ENCODE measurements at places on chromosomes 4 and X.

GRCh38 chr4:3082925-3083515 lies 8.5 kb downstream of the HTT start:
- no peak for DNase-seq

DNA sequence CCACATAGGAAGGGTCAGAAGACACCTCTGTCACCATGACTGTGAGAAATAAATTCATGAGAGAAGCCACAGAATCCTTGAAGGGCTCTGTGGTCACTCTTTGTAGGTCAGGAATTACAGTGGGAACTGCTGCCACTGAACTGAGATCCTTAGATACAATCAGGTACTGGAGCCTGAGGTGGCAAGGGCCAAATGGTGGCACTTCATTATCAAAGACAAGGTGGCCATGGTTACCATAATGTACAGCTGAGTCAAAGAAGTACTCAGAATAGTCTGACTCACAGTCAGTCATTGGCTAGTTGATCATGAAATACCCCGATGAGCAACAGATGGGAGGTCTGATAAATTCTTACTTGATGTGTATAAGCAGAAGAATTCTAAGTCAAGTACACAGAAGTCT lies 131.9 kb downstream of the RTL3 start:
- DNase-seq: peak; percentile 7

DNA sequence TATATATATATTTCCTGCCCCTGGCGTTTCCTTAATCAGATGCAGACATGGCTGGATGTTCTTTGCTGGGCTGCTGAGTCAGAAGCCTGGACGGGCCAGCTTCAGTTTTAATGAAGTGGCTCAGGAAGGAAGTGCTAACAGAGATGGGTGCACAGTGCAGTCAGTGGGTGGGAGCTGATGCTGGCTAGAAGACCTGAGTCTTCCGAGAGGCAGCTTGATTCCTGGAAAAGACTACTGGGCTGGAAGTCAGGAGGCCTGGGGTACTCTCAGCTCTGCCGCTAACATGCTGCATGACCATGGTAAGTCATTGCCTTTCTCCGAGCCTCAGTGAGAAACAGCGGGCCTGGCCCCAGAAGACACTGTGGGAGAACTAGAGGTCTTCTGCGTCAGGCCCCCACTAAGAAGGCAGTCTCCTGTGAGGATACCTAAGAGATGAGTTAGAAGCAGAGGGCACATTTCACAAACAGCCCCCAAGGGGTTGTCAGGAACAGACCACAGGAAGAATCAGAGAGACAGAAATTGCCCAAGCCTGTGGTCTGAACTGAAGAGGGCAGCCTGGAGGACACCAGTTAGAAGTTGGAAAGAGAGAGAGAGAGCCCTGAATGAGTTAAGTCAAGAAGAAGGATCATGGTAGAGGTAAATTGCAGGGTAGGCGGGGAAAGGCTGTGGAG lies 8.3 kb upstream of the CD40LG start:
- DNase-seq: peak; percentile 16

GRCh38 chrX:1395646-1396216 lies 3.8 kb upstream of the SLC25A6 start:
- DNase-seq: no peak

DNA sequence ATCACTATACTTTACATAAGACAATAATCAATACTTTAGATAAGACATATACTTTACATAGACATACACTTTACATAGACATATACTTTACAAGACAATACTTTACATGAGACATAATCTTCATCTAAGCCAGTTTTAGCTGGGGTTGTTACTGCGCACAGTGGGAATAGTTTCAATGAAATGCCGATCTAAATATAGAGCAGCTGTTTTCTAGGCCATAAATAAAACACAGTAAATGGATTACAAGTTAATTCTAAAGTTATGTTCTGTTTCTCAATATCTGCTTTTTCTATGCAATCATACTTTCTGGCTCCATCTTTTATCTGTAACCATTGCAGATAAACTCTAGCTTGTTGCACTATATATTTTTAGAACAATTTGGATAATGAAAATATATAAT lies 1470.6 kb upstream of the PABPC4L start:
- no peak for DNase-seq

GRCh38 chr4:164871673-164872072 lies 5.3 kb upstream of the APELA start:
- no peak for DNase-seq

DNA sequence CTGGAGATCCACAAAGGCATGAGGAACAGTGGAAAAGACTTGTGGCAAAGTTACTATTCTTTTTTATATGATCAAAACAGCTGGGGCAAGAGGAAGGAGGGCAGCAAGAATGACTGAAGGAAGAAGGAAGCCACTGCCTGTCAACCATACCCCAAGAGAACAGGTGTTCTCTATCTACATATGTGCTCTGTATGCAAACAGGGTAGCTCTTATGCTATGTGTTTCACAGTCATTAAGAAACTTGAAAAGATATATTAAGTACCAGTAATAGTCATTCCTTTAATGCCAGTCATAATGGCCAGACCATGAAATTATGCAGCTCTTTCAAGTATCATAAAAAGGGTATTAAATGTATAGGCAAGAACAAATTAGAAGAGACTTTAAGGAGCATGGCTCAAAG lies 363.9 kb downstream of the KLHL13 start:
- DNase-seq: no peak

GRCh38 chrX:38045538-38046096 lies 39.3 kb downstream of the SYTL5 start:
- DNase-seq: no peak

DNA sequence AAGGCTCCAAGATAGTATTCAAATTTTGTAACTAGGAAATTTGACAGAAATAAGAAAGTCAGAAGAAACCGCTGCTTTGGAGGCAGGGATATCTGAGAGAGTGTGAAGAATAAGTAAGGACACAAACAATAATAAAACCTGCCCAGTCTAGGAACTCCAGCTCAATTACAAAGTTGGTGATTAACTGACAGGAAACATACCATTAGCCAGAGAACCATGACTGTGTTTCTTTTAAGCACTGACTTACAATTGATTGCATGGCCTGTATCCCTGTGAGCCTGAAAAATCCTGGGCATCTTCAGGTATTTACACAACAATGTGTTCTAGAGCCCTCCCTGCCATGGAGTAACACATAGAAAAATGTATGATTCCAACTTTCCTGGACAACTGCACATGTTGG lies 127.4 kb downstream of the GRIA3 start:
- DNase-seq: no peak

- no peak for DNase-seq
These were observed 184.9 kb downstream of the FRAS1 start for GRCh38 chr4:78242071-78242470.

DNA sequence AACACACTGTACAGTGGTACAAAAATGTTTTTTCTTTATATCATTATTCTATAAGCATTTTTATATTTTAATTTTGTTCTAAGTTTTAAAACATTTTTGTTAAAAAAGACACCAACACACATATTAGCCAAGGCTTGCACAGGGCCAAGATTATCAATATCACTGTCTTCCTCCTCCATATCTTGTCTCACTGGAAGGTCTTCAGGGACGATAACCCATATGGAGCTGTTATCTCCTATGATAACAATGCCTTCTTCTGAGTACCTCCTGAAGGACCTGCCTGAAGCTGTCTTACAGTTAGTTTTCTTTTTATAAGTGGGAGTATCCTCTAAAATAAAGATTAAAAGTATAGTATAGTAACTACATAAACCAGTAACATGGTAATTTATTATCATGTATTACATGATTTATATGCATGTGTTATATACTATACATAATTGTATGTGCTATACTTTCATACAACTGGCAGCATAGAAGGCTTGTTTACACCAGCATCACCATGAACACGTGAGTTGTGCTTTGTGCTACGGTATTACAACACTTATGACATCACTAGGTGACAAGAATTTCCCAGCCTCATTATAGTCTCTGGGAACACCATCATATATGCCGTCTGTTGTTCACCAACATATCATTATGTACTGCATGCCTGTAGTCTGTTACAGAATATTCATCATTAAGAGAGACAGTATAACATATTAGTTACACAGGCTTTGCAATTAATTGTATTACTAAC lies 90.7 kb downstream of the WDFY3 start:
- DNase-seq: no peak

DNA sequence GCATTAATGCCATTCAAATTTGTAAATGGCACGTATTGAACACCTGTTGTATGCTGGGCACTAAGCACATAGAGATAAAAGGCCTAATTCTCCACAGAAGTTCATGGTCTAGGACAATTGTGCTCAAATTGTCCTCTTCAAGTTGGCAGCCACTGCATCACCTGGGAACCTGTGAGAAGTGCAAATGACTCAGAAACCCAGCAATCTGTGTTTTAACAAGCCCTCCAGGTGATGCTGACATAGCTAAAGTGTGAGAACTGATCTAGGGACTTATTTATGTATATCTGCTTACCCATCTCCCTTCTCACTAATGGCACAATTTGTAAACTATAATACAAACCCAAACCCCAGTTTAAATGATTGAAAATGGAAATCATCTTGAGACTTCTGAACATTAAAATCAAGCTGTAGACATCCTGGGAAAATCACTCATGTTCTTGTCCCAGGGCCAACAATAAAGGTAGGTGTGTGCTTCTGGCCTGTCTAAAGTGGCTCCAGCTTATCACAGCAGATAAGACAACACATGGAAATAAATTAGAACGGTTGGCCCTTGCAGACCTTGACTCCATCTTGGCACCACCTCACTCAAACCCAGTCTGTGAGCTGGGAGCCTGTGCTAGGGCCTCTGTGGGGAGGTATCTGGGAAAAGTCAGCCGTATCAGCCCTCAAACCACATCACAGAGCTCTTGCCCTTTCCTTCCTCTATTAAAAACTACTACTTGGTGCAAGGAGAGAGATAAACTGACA lies 46.8 kb downstream of the UCHL1 start:
- peak; percentile 40 for DNase-seq
